ENCODE measurements at places on chromosomes 5 and 9.

- DNase-seq, result no peak
These were observed 974 bp downstream of the C9orf40 start for GRCh38 chr9:74951725-74952151.

- no peak for DNase-seq
These were observed 83.7 kb upstream of the IRX4 start for GRCh38 chr5:1966461-1966860.

DNA sequence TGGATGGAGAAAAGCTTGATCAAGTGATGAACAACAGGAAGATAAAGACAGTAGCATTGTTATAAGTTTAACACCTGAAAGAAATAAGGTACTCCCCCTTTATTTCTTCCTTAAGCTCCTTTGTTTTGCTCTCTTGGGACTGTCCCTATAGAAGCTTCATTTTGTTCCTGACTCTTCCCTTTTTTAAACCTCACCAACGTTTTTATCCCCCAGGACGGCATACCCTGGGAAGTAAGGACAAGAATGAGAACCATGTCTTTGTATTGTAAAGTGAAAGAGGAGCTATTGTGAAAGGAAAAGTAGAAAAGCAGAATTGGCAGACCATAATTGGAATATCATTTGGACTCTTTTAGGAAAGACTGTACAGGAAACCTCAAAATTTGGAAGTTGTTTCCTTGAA lies 1368.6 kb upstream of the C9orf72 start:
- DNase-seq, result no peak

- DNase-seq, result no peak
These were observed 154.3 kb downstream of the ROR2 start for GRCh38 chr9:91795598-91796241.
